ENCODE measurements at places on chromosomes 3 and 15.
A peak's percentile ranks its signal among the peaks of the same experiment; 100 is the strongest.

- H3K27ac ChIP-seq = no peak overlapping the region
- H3K36me3 ChIP-seq = no peaks in the 10 kb centered on the region
- no peak for DNase-seq
- H3K27me3 ChIP-seq = no peaks in the 10 kb centered on the region
- no peak overlapping the region for H3K4me3 ChIP-seq
- H3K4me1 ChIP-seq = peaks cover 5% of the 10 kb centered on the region
Measured at GRCh38 chr15:35991386-35991785, 445.4 kb upstream of the DPH6 start.

DNA sequence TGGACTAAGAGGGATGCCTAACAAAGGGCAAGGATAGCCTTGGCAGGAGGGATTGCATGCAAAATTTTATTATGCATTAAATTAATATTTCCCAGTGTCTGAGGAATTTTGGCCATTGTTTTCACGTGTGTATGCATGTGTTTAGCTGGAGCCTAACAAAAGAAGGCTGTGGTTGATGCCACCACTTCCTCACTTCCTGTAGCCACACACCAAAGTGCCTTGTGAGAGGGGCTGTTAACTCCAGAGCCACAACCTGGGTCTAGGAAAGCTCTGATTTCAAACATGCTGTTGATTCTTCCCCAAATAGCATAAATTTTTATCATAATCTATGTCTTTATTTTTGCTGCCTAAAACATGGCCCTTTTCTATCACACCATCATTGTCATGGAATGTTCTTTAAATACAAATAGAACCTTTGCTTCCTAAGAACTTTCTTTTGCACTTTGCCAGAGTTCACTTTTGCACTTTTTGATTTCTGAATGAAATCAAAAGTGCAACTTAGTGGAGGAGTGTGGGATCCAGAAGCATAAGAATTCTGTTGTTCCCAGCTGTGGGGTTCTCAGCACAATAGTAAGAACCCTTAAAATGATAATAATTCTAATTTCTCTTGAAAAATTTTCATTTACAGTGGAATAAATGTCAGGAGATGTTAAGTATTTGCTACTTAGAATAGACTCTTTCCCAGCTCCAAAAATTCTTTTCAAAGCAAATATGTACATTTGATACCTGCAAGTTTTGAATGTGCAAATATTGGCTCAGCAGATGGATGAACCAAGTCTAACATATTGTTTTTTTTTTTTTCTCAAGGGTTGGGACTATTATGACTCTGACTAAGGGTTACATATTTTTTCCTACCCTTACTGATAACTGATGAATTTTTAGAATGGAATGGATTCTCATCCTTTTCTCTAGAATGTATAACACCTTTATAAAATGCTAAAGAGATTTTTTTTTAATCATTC is 35.6 kb upstream of the SPTSSB start:
- H3K27ac ChIP-seq = no peak overlapping the region
- DNase-seq = no peak
- peaks cover 3% of the 10 kb centered on the region for H3K27me3 ChIP-seq

DNA sequence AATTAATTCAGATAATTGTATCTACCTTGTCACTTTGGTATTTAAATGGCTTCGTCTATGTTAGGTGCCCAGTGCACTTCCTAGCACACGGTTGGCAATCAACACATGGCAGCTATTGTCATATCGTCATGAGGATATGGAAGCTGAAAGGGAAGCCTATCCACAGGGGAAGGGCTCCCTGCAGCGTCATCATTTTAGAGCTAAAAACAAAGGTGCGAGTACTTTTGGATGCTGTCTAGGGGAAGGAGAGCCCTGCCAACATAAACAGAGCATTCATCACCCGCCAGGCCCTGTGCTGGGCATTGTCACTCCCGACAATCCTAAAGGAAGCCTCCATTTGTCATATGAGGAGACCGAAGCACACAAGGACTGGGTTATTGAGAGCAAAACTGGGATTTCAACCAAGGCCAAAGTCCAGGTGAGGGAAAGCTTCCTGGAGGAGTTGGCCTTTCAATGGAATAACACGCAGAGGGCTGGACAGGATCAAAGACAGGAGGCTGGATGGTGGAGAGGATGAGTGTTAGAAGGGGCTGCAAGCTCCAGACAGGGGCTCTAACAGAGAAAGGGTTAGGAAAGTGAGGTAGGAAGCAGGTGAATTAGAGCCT is 8.0 kb upstream of the PARL start:
- H3K27ac ChIP-seq = peak overlapping the region; percentile 13
- DNase-seq = no peak
- peaks cover 35% of the 10 kb centered on the region for H3K27me3 ChIP-seq

GRCh38 chr3:65398953-65399352 is 639.8 kb downstream of the MAGI1 start:
- H3K27ac ChIP-seq = no peak overlapping the region
- no peak for DNase-seq
- H3K36me3 ChIP-seq = peaks cover 12% of the 10 kb centered on the region
- H3K4me3 ChIP-seq = no peak overlapping the region

- peaks cover 91% of the 10 kb centered on the region for H3K27me3 ChIP-seq
- no peak for DNase-seq
- H3K4me1 ChIP-seq = peaks cover 5% of the 10 kb centered on the region
- H3K4me3 ChIP-seq = peak within 1 kb of the TSS; percentile 86
- no peaks in the 10 kb centered on the region for H3K36me3 ChIP-seq
Measured at GRCh38 chr3:36763850-36764703, at the start of gene DCLK3. DCLK3 (minus strand) TSS chr3:36764553; CDS start chr3:36764263, 290 bp downstream.

DNA sequence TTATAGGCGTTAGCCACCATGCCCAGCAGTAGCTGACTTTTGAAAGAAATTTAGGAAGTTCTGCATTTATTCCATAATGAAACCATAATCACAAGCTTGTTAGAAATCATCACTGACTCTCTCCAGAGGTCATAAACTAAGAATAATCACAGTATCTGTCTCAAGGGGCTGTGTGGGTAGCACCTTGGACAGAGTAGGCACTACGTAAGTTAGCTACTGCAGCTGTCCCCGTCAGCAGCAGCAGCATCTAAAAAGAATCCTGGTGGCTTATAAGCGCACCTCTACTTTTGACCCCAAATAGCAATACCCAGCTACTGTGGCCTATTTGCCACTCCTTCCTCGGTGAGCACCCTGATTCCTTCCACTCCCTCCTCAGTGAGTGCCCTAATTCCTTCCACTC is 57.8 kb upstream of the RPL35A start:
- no peak for DNase-seq
- H3K4me1 ChIP-seq = no peaks in the 10 kb centered on the region
- H3K27me3 ChIP-seq = no peaks in the 10 kb centered on the region
- no peaks in the 10 kb centered on the region for H3K36me3 ChIP-seq
- H3K4me3 ChIP-seq = no peak overlapping the region
- no peak overlapping the region for H3K27ac ChIP-seq

DNA sequence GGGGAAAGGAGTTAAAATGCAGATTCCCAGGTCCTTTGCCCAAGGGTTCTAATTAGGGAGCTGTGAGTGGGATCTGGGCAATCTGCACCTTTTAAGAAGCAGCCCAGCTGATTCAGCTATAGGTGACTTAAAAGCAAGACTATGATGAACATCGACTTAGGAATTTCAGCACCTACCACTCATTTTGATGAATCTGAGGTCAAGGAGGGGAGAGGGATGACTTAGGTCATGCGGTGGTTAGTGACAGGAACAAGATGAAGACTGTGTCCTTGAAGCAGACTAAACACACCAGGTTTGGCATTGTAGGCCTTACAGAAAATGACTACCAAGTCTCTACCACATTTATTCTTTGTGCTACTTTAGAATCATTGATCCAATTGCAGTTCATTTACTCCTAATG is 196.3 kb downstream of the DTWD1 start:
- H3K27ac ChIP-seq = no peak overlapping the region
- H3K36me3 ChIP-seq = no peaks in the 10 kb centered on the region
- H3K4me3 ChIP-seq = no peak overlapping the region
- peaks cover 16% of the 10 kb centered on the region for H3K4me1 ChIP-seq
- H3K27me3 ChIP-seq = no peaks in the 10 kb centered on the region
- no peak for DNase-seq

GRCh38 chr3:125203731-125204130 is 8.8 kb downstream of the SLC12A8 start:
- H3K4me3 ChIP-seq = no peak overlapping the region
- no peak for DNase-seq
- H3K27me3 ChIP-seq = no peaks in the 10 kb centered on the region
- no peak overlapping the region for H3K27ac ChIP-seq
- peaks cover 5% of the 10 kb centered on the region for H3K36me3 ChIP-seq

DNA sequence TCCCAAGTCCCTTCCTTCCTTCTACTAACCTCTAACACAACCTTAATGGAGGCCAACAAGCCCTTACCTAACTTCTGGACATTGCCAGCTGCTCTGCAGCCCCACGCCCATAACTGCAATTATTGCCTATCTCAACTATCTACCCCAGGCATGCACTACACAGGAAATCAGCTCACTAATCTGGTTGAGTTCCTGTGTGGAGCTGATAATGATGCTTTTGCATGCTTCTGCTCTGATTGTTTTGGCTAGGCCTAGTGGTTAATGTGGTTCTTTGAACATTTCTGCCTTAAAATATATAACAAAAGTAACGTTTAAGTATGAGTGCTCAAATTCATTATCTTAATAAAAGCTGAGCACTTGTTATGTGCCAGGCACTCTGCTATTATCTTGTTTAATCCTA is 463.9 kb downstream of the MFSD1 start:
- DNase-seq = no peak
- no peaks in the 10 kb centered on the region for H3K36me3 ChIP-seq
- peaks cover 27% of the 10 kb centered on the region for H3K27me3 ChIP-seq
- H3K4me3 ChIP-seq = no peak overlapping the region
- H3K27ac ChIP-seq = no peak overlapping the region
- no peaks in the 10 kb centered on the region for H3K4me1 ChIP-seq

DNA sequence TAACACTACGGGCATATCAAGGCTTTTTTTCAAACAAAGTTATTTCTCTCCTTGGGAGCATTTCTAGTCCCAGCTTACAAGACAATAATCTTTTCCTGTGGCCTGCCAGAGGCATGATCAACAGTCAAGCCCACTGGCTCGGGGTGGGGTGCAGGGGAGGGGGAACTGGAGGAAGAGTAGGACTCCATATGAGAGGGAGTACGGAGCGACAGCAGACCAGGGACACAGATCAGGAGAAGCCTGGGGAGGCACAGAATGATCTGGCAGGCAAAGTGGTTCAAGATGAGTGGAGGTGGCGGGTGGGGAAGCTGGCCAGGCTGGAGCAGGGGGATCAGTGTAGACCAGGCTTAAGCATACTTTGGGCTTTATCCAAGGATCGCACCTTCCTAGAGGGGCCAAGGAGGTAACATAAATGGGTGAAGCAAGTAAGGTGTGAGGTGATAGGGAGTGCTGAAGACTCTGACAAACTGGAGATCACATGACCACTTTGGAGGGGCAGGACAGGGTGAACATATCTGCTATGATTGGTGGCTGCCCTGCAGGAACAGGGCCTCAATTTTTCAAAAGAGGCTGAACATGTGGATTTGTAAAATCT is 37.4 kb downstream of the KLF15 start:
- peak; percentile 31 for DNase-seq
- H3K4me3 ChIP-seq = no peak overlapping the region
- H3K27ac ChIP-seq = no peak overlapping the region
- peaks cover 4% of the 10 kb centered on the region for H3K27me3 ChIP-seq
- no peaks in the 10 kb centered on the region for H3K4me1 ChIP-seq
- H3K36me3 ChIP-seq = no peaks in the 10 kb centered on the region

DNA sequence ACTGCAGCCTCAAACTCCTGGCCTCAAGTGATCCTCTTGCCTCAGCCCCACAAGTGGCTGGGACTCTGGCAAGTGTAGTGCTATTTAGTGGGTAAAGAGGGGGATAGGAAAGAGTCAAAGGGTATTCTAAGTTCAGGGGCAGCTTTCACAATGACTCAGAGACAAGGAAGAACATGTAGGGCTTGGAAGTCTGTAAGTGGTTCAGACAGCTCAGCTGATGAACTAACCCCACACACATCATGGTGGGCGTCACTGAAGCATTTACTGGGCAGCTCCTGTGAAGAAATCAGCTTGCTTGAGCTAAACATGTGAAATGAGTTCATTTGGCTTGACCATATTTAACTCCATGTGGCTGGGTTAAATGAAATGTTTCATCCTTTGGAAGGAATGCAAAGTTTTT is 34.6 kb upstream of the THSD4 start:
- H3K4me1 ChIP-seq = peaks cover 10% of the 10 kb centered on the region
- no peak overlapping the region for H3K4me3 ChIP-seq
- DNase-seq = no peak
- peaks cover 9% of the 10 kb centered on the region for H3K27me3 ChIP-seq
- H3K36me3 ChIP-seq = no peaks in the 10 kb centered on the region
- no peak overlapping the region for H3K27ac ChIP-seq

- no peak overlapping the region for H3K4me3 ChIP-seq
- no peak overlapping the region for H3K27ac ChIP-seq
- no peaks in the 10 kb centered on the region for H3K36me3 ChIP-seq
- peaks cover 5% of the 10 kb centered on the region for H3K4me1 ChIP-seq
Measured at GRCh38 chr15:49982584-49982983, 136.4 kb downstream of the ATP8B4 start.

DNA sequence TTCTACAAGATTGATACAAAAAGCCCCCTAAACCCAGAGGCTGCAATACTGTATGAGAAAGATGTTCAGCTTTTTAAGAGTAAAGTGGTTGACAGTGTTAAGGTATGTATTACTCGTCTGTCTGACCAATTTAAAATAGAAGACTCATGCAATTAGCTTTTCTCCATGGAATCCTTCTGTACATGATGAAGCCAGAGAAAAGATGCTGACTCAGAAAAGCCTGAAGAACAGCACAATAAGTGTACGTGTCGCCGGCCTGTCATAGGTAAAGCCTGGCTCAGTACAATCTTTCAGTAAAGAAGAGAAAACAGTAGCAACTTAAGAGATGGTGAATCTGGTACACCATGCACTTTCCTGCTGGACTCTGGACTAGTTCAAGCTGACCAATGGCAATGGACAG is 16.4 kb downstream of the NEK4 start:
- H3K36me3 ChIP-seq = peaks cover 46% of the 10 kb centered on the region
- H3K4me3 ChIP-seq = no peak overlapping the region
- no peak overlapping the region for H3K27ac ChIP-seq
- DNase-seq = no peak

- peak overlapping the region; percentile 74 for H3K27ac ChIP-seq
- no peaks in the 10 kb centered on the region for H3K27me3 ChIP-seq
- H3K36me3 ChIP-seq = peaks cover 36% of the 10 kb centered on the region
- no peak for DNase-seq
Measured at GRCh38 chr15:77040673-77041072, 30.2 kb downstream of the TSPAN3 start.

DNA sequence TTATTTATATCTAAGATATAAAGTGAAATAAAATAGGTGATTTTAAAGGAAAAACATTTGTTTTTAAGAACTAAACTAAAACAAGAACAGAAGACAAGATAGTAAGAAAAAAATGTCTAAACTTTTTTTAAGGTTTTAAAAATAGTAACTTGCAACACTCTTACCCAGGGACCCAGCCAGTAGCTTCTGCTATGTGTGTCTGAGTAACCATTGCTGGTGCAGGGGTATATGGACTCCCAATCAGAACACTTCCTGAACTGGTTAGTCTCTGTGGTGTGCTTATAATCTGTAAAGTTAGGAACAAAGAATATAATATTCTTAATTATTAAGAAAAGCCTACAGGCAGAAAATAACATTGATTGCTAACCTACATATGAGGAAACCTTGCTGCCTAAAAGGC is 118.4 kb downstream of the ATP1B3 start:
- no peak overlapping the region for H3K27ac ChIP-seq
- H3K4me3 ChIP-seq = no peak overlapping the region
- no peak for DNase-seq

All from type B pancreatic cell (in vitro differentiated cells).